ENCODE measurements at places on chromosomes 3 and 15.

DNA sequence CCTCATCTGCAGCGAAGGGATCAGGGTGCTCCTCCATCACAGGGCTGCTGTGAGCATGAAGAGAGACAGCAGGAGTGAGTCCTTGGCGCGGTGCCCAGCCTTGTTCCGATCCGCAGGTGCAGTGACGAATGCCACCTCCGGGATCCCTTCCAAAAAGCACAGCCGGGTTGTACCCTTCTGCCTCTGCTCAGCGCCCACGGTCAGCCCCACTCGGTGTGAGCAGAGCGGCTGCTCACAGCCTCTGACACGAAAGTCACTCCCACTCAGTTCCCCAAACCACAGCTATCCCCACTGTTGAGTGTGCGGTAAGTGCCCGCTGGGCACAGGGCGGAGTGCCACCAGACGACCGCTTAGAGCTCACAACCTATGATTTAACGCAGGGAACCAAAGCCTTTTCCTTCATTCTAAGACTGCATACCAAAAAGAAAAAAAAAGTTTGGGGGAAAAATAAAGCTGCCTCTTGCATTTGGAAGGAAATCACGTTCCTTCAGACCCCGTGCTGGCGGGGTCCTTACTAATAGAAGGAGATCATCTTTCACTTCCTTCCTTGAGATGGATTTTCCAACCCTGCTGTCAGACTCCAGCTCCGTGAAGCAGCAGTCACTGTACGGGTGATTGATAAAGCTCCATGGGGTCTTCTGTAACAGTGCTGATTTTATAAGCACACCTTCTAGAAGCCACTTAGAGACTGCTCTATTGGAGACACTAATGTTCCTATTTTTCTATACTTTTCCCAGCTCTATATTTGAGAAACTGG is 34.7 kb upstream of the TUBGCP5 start:
- no peak for DNase-seq

DNA sequence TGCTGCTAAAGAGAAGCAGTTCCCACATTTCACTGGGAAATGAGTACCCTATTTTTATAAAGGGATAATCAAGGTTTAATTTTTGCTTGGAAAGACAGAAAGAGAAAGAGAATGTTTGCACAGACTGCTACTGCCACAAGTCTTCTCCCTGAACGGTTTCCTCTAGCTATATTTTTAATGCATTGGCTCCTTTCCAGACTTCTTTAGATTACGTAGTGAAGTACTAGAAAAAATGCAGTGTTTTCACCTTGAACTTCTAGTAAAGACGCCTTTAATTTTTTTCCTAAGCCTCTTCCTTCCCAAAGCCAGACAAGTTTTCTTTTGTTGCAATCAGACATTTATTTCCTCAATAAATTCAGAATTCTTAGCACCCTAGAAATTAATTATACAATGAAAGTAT is 248.3 kb upstream of the CCDC54 start:
- no peak for DNase-seq

DNA sequence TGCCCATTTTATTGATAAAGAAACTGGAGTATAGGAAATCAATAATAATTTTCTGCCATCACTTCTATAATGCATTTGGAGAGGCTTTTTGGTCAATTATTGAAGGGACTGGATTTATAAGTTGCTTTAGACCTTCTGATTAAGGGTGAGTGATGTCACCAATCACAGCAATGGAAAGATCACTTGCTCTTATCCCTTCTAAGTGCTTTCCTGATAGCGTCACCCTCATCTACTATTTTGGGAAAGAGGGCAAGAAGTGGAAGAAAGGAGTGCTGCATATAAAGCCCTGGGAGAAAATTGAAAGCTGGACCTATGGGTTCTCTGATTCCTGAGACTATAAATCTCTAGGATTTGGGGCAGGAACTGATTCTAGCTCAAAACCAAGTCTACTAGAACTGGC is 771.3 kb downstream of the AGBL1 start:
- no peak for DNase-seq

- no peak for DNase-seq
Observed at GRCh38 chr15:96171853-96172296, 158.6 kb upstream of the NR2F2 start.

GRCh38 chr3:98048586-98048985 is 13.5 kb upstream of the GABRR3 start:
- DNase-seq: no peak

DNA sequence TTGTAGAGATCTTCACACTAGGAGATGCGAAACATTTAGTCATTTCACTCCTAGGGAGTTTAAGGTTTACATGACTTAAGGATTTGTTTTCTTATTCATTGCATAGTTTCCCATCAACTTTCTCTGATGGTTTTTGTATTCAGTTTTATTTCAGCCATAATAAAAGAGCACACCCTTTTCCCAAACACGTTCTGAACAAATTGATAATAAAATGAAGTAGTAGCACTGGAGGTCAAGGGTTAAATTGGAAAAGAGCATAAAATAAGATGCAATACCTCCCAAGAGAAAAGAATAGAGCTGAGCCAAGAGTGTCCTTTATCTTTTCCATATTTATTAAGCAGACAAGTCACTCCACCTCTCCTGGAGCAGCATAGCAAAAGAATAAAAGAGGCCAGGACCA is 104.9 kb downstream of the SYNPR start:
- DNase-seq: no peak

DNA sequence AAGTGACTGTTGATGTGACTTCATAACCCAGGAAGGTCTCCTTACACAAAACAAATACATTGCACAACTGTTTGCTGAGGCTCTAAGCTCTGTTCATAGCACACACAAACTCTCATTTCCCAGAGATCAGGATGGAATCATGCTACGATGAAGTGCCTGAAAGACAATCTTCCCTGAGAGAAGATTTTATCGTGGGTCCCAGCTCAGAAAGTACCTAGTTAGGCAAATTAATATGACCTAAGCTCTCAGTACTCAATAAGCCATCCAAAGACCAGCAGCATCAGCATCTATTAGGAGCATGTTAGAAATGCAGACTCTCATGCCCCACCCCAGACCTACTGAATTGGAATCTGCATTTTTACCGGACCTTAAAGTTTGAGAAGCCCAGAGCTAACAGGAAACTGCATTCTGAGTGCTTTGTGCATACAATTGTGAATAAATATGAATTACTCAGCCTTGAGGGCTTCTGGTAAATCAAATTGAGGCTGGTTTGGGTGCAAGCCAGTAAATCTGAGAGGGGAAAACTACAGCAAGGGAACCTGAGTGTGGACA is 161.5 kb upstream of the C2CD4B start:
- DNase-seq: no peak

DNA sequence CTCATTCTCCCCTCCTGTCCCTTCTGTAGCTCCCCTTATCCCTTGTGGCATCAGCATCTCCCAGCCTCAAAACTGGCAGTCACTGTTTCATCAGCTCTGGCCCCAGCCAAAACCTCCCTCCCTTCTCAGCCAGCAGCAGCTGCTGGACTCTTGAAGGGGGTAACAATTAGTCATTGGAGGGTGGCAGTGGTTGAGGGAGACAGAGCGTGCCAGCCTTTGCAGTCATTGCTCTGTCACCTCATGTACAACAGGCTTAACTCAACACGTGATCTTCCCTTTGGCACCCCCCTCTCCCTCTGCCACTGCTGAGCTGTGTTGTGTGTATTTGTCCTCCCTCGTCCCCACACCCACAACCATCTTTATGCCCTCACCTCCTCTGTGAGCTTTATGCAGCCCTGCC is 28.2 kb downstream of the RBP2 start:
- no peak for DNase-seq

DNA sequence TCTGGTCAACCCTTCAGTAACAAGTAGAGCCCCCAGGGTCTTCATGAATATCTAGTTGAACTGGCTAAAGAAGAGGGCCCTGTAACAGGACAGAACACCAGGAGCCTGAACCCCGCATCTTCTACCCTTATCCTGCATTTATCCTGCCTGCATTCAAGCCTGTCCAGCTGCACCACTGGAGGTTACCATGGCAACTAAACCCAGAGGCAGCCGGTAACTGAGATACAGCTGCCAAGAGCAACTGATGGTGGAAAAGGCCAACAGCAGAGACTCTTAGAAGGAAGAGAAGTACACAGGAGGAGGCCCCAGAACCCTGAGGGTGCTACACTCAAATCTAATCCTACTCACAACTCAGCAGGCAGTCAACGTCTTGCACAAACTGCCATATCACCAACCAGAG is 3.7 kb upstream of the PRKAR2A start:
- DNase-seq: no peak

- DNase-seq: no peak
Observed at GRCh38 chr15:81398910-81399551, 25.0 kb upstream of the TMC3 start.

- no peak for DNase-seq
Observed at GRCh38 chr3:115194476-115194875, 47.4 kb upstream of the ZBTB20 start.

DNA sequence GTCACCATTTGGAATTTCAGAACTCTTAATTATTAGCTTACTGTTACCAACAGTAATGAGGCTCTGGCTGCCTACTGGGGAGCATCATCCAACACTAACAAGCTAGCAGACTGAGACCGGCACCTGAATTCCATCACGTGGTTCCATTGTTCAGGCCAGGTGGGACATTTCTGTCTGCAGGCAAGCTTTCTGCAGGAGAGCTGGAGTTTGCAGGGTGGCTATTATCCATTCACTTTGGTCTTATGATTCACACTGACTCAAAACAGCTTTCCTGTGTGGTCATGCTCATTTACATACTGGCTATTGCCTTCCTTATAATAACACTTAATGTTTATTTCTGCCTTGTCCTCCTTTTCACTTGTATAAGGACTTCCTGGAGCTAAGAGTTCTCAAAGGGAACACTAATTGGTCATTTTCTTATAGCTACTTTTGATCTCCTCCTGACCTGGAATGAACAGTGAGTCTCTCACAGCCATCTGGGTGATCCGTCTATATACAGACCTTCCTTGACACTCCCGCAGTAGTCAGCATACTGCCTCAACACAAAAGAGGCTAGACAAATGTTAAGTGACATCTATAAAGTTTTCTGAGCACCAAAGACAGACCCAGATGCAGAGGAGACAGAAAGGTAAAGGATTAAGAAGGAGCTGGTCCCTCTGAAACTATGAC is 695.4 kb downstream of the FHIT start:
- DNase-seq: no peak

DNA sequence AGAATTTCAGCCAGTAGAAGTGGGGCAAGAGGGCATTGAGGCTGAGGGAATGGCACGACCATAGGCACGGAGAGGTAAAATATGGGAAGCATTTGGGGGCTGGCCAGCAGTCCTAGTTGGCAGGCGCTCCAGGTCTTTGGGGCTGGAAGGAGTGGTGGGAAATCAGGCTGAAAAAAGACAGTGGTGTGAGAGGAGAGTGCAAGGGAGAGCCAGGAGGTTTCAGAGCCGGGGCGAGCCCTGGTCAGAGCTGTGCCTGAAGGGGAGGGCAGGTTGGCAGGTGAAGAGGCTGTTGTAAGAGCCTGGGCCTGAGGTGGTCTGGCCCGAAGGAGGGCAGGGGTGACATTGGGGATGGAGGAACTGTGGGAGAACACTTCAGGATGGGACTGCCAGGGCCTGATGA is 1.6 kb upstream of the IDH3A start:
- DNase-seq: no peak

- DNase-seq: no peak
Observed at GRCh38 chr3:37072892-37073291, 79.6 kb downstream of the MLH1 start.

DNA sequence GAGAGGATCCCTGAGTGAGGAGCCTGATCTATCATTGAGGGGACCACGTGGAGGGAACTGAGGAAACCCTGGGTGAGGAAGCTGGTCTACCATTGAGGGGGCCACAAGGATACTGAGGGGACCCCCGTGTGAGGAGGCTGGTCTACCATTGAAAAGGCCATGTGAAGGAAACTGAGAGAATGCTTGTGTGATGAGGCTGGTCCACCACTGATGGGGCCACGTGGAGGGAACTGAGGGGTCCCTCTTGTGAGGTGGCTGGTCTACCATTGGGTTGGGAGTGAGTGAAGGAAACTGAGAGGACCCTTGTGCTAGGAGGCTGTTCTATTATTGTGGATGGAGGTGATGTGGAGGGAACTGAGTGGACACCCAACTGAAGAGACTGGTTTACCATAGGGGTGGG is 161.3 kb downstream of the FBLN2 start:
- no peak for DNase-seq

- DNase-seq: no peak
Observed at GRCh38 chr3:4729061-4729973, 236.2 kb downstream of the ITPR1 start.

GRCh38 chr3:183106635-183107034 is 7.3 kb upstream of the MCCC1 start:
- no peak for DNase-seq

- DNase-seq: no peak
Observed at GRCh38 chr15:40650479-40650878, 44.5 kb upstream of the RAD51 start.

DNA sequence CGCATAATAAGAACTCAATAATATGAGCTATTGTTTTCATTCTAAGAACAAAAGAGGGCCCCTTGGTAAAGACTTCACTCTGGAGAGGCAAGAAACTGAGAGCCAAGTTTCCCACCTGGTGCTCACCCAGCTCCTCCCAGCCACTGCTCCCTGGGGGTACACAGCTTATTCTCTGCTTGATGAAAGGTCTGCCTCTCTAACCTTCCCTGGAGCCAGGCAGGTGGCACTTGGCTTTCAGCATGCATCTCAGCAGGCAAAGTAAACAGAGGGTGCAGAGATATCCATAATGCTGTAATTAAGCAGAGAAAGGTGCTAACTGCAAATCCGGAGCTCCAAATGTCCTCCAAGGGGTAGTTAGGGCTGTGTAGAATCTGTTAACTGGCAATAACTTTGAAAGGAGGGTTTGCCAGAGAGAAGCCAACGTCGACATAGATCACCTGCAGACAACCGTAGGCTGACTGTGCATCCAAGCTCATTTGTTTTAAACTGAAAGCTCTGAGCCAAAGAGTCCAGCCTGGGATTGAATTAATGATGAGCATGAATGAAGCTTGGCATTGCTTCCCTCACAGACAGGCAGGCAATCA is 159.6 kb upstream of the PROK2 start:
- no peak for DNase-seq

GRCh38 chr3:105564546-105565288 is 198.0 kb downstream of the ALCAM start:
- DNase-seq: no peak

- no peak for DNase-seq
Observed at GRCh38 chr3:153666991-153667740, 454.0 kb upstream of the ARHGEF26 start.

GRCh38 chr3:186330772-186331460 is 31.1 kb downstream of the DGKG start:
- no peak for DNase-seq

DNA sequence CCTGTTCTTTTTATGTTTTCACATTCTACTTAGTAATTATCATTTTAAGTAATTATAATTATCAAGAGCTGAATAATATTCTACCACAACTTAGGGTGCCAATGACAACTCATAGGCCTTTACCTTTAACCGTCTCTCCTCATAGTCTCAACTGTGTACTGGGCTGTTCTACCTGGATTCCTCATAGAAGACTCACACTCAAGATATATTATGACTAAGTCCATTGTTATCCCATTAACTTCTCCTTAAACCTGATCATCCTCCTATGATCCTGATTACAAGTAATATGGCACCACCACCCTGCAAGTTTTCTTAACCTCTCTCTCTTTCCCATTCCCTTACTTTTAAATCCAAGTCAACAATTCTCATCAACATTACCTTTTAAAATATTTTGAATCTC is 285.9 kb upstream of the VEPH1 start:
- DNase-seq: no peak

- DNase-seq: no peak
Observed at GRCh38 chr15:29289173-29289572, 19.6 kb upstream of the NSMCE3 start.

- DNase-seq: no peak
Observed at GRCh38 chr3:74067296-74067695, 442.6 kb upstream of the PDZRN3 start.

- DNase-seq: no peak
Observed at GRCh38 chr15:64400583-64400982, 12.9 kb downstream of the TRIP4 start.
